Activated naive CD8-positive, alpha-beta T cell treated with anti-CD3 and anti-CD28 coated beads, Interleukin-2, amount 50 U/mL, for 16 hours (primary cell): ENCODE measurements at places on chromosomes 7 and 10.

- no peak for DNase-seq
These were observed 24.7 kb upstream of the SEM1 start for GRCh38 chr7:96734343-96734742.

- no peak for DNase-seq
These were observed 23.9 kb downstream of the HERPUD2 start for GRCh38 chr7:35670856-35671569.

DNA sequence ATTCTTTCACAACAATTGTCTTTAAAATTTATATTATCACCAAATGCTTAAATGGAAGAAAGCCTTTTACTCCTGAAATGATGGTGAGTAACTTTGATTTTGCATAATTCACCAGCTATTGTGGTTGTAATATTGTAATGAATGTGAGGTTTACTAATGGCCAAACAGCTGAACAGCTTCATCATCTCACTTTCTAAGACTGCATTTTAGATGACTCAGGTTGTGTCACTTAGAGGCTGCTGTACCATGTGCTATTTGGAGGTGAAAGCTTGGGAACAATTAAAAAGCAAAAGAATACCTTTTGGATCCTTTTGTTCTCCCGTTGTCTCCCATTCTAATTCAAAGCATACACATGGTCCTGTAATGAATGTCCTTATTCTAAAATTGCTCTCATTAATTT, 604.0 kb upstream of the PFKP start:
- no peak for DNase-seq

GRCh38 chr10:18968159-18968558, 80.4 kb upstream of the MALRD1 start:
- no peak for DNase-seq
